Stomach (tissue), 19 donors: ENCODE measurements at places on chromosomes 2 and 18. TPM values are rescaled to one million over a fixed set of nuclear protein-coding genes. Genes with fewer than 3 reads are reported as not detected.

The ELOA2 gene
- total RNA-seq: not detected

GRCh38 chr2:23207871-23208270 is 177.1 kb upstream of the KLHL29 start:
- H3K27ac ChIP-seq: no peak overlapping the region
- DNase-seq: no peak
- peaks cover 17% of the 10 kb centered on the region for H3K4me1 ChIP-seq
- no peak overlapping the region for H3K4me3 ChIP-seq

The DBI gene
- 46.4 TPM for total RNA-seq

GRCh38 chr18:74531043-74531442 is 3.3 kb upstream of the CNDP1 start:
- H3K27me3 ChIP-seq: no peaks in the 10 kb centered on the region
- H3K4me1 ChIP-seq: peaks cover 10% of the 10 kb centered on the region
- H3K36me3 ChIP-seq: no peaks in the 10 kb centered on the region

DNA sequence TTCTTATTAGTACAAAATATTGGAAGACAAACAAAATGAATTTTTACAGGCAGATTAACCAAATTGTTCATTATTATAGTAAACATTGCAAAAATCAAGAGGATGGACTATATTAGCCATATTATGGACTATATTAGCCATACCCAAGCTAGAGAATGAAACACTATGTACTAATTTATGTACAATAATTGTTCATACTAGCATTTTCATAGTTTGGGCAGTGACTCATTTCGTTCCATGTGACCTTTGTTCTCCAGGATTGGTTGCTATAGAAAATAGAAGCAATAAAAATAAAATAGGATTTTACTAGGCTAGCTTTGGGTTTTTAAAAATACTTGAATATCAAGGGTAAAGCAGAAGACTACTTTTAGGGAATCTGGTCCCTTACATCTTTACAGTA is 176.8 kb downstream of the ZEB2 start:
- H3K36me3 ChIP-seq: no peaks in the 10 kb centered on the region
- no peaks in the 10 kb centered on the region for H3K27me3 ChIP-seq
- H3K27ac ChIP-seq: no peak overlapping the region
- no peaks in the 10 kb centered on the region for H3K4me1 ChIP-seq
- H3K4me3 ChIP-seq: no peak overlapping the region

GRCh38 chr2:80233333-80233732 is 71.2 kb downstream of the LRRTM1 start:
- no peaks in the 10 kb centered on the region for H3K36me3 ChIP-seq
- DNase-seq: no peak
- H3K27me3 ChIP-seq: no peaks in the 10 kb centered on the region
- H3K4me3 ChIP-seq: no peak overlapping the region
- H3K4me1 ChIP-seq: no peaks in the 10 kb centered on the region

- no peak for DNase-seq
- no peaks in the 10 kb centered on the region for H3K36me3 ChIP-seq
- H3K4me1 ChIP-seq: no peaks in the 10 kb centered on the region
- H3K27ac ChIP-seq: no peak overlapping the region
Measured at GRCh38 chr2:141079231-141079630, 1051.6 kb downstream of the LRP1B start.

- no peaks in the 10 kb centered on the region for H3K27me3 ChIP-seq
- no peaks in the 10 kb centered on the region for H3K4me1 ChIP-seq
- DNase-seq: peak; percentile 49
- no peak overlapping the region for H3K4me3 ChIP-seq
Measured at GRCh38 chr2:172639823-172640222, 83.9 kb downstream of the PDK1 start.

DNA sequence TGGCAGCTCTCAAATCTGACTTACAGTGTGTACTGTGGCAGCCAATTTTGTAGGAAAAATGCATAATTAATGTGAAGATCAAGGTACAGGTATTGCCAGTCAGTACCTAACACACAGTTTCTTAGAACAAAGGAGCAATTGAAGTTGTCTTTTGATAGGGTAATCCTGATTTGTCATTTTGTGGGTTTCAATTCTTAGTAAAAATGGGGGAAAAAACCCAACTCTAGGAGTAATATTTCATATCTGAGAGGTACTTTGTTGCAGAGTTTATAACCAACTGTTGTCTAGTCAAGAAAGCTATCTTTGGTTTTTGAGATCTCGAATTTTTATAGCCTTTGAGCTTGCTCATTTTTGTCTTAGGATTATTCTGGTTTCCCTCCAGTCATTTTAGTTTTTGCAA is 16.1 kb downstream of the SPATS2L start:
- H3K4me3 ChIP-seq: no peak overlapping the region
- H3K27ac ChIP-seq: no peak overlapping the region
- no peaks in the 10 kb centered on the region for H3K27me3 ChIP-seq
- H3K4me1 ChIP-seq: no peaks in the 10 kb centered on the region

- no peak overlapping the region for H3K4me3 ChIP-seq
- H3K27me3 ChIP-seq: no peaks in the 10 kb centered on the region
- H3K27ac ChIP-seq: no peak overlapping the region
- no peaks in the 10 kb centered on the region for H3K36me3 ChIP-seq
- no peaks in the 10 kb centered on the region for H3K4me1 ChIP-seq
Measured at GRCh38 chr2:178273787-178274360, 79.6 kb downstream of the OSBPL6 start.

The DYTN gene
- not detected for total RNA-seq

The PDE1A gene
- 33.6 TPM for total RNA-seq

The SCN9A gene
- total RNA-seq: 1.8 TPM

The LIMS4 gene
- not detected for total RNA-seq

DNA sequence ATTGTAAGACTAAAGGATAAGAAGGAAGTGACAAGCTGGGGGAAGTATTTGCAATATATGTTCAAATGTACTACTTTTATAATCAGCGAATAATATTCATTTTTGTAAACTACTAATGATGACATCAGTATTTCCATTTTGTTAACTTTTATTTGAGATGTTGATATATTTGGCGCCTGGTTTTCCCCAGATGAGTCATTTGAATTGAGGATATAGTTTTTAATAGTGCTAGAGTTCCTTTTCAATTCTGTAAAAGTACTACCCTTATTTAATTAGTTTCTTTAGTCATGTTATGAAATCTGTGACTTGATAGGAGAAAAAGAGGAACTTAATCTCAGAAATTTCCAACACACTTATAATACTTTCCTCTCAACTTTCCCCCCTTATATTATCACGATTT is 495.3 kb downstream of the IRS1 start:
- no peaks in the 10 kb centered on the region for H3K27me3 ChIP-seq
- no peak for DNase-seq
- H3K36me3 ChIP-seq: no peaks in the 10 kb centered on the region
- peaks cover 4% of the 10 kb centered on the region for H3K4me1 ChIP-seq
- no peak overlapping the region for H3K4me3 ChIP-seq

DNA sequence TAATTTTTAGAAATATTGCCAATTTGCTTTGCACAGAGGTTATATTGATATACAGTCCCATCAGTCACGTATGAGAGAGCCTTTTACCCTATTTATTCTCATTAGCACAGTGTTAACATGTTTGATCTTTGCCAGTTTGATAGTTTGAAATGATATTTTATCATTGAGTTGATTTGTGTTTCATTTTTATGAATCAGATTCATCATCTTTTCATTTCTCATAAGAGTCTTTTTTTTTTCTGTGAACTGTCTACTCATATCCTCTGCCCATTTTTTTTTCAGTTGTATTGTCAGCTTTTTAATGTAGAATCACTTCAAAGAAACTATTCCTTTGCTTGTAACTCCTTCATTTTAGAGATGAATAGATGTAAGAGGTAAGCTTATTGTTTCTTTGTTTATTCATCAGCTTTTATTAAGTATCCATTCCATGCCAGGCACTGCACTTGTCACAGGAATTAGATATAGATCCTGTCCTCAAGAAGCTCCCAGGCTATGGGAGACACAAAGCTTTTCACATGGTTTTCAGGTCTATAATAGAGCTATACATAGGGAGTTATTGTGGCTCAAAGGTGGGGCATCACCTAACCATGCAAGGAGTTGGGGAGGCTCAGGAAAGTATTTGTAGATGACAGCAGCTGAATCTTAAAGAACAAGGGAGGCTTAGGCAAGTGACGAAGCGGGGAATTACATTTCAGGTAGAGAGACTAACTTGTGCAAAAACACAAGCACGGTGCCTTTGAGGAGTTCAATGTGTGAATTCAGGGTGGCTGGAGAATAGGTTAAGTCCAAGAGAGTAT is 42.1 kb downstream of the CD28 start:
- no peak overlapping the region for H3K27ac ChIP-seq
- no peaks in the 10 kb centered on the region for H3K27me3 ChIP-seq
- no peak for DNase-seq
- no peaks in the 10 kb centered on the region for H3K36me3 ChIP-seq

GRCh38 chr2:174878537-174879147 is 114.4 kb upstream of the CHRNA1 start:
- no peak overlapping the region for H3K27ac ChIP-seq
- no peaks in the 10 kb centered on the region for H3K27me3 ChIP-seq
- H3K4me3 ChIP-seq: peak overlapping the region; percentile 13
- no peaks in the 10 kb centered on the region for H3K36me3 ChIP-seq
- no peaks in the 10 kb centered on the region for H3K4me1 ChIP-seq
- peak; percentile 53 for DNase-seq

DNA sequence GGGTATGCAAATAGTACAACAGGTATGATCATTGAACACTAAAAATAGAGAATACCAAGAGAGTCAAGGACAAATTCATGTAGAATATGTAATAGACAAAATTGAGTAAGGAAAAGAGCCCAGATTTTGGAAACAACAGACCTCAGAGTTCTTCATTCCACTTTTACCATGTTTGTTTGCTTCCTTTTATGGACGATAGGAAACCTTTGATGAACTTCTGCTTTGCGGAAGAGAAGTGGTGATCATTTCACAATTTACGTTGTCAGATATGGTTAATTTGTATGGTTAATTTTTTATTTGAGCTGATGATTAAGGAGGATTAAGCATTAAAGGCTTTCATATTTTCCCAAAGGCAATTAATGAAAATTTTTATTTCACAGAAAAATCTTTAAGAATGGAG is 16.3 kb downstream of the MARCHF7 start:
- H3K36me3 ChIP-seq: peaks cover 52% of the 10 kb centered on the region
- no peak overlapping the region for H3K4me3 ChIP-seq
- H3K4me1 ChIP-seq: peaks cover 37% of the 10 kb centered on the region
- DNase-seq: no peak

DNA sequence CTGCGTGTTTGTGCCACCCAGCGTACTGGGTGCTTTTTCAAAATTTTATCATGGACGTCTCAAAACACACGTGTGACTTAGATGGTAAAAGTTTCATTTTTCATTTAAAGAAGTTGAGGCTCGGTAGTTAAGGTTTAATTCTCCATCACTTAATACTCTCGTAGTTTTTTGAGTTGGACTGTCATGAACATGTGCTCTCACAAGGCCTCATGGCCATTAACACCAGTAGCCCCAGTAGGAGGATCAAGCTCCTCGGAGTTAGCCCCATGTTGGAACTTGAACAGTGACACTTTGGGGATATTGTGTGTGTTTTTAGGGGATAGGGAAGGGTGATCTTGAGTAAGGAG is 15.3 kb downstream of the NMUR1 start:
- H3K4me3 ChIP-seq: peak overlapping the region; percentile 61
- DNase-seq: no peak
- H3K4me1 ChIP-seq: peaks cover 5% of the 10 kb centered on the region
- H3K36me3 ChIP-seq: no peaks in the 10 kb centered on the region
- no peaks in the 10 kb centered on the region for H3K27me3 ChIP-seq

- no peaks in the 10 kb centered on the region for H3K27me3 ChIP-seq
- no peak overlapping the region for H3K27ac ChIP-seq
- H3K36me3 ChIP-seq: peaks cover 18% of the 10 kb centered on the region
- no peak overlapping the region for H3K4me3 ChIP-seq
Measured at GRCh38 chr2:230330725-230331124, 3.7 kb downstream of the SP140L start.

GRCh38 chr2:36123995-36124394 is 231.6 kb upstream of the CRIM1 start:
- H3K27ac ChIP-seq: no peak overlapping the region
- H3K4me3 ChIP-seq: no peak overlapping the region
- H3K27me3 ChIP-seq: no peaks in the 10 kb centered on the region
- no peaks in the 10 kb centered on the region for H3K36me3 ChIP-seq

- no peak overlapping the region for H3K27ac ChIP-seq
- no peak overlapping the region for H3K4me3 ChIP-seq
- H3K36me3 ChIP-seq: no peaks in the 10 kb centered on the region
- no peak for DNase-seq
- H3K27me3 ChIP-seq: no peaks in the 10 kb centered on the region
Measured at GRCh38 chr2:134391751-134392160, 137.9 kb downstream of the MGAT5 start.

GRCh38 chr2:2828774-2829368 is 497.8 kb upstream of the MYT1L start:
- no peak overlapping the region for H3K27ac ChIP-seq
- no peak overlapping the region for H3K4me3 ChIP-seq
- no peaks in the 10 kb centered on the region for H3K36me3 ChIP-seq
- H3K27me3 ChIP-seq: peaks cover 4% of the 10 kb centered on the region

DNA sequence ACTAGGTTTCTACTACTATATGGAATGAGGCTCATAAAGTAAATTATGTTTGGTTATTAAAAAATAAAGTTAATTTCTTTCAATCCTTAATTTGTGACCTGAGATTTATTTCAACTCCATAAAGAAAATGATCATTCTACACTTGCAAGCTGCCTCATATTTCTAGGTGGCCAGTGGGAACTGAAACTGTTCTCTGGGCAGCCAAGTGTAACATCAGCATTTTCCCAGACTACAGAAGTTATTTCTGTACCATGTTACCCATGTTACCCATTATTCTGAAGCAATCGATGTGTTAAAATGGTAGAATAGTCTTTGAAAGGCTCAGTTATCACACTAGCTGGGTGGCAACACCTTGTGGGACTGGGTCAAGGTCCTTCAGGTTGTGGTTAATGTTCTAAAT is 139.3 kb upstream of the FBXO11 start:
- H3K4me1 ChIP-seq: no peaks in the 10 kb centered on the region
- H3K4me3 ChIP-seq: no peak overlapping the region
- H3K27me3 ChIP-seq: no peaks in the 10 kb centered on the region
- DNase-seq: no peak

GRCh38 chr2:12737738-12738485 is 21.2 kb downstream of the TRIB2 start:
- no peaks in the 10 kb centered on the region for H3K27me3 ChIP-seq
- H3K36me3 ChIP-seq: peaks cover 80% of the 10 kb centered on the region
- H3K27ac ChIP-seq: no peak overlapping the region
- H3K4me3 ChIP-seq: no peak overlapping the region
- no peak for DNase-seq
- peaks cover 59% of the 10 kb centered on the region for H3K4me1 ChIP-seq

- peak within 1 kb of the TSS; percentile 99 for H3K27ac ChIP-seq
- peaks cover 3% of the 10 kb centered on the region for H3K36me3 ChIP-seq
- H3K4me1 ChIP-seq: peaks cover 50% of the 10 kb centered on the region
- H3K27me3 ChIP-seq: no peaks in the 10 kb centered on the region
Measured at GRCh38 chr2:201116115-201116958, at the start of gene CFLAR. Gene CFLAR (plus strand): TSS chr2:201116164. CDS start chr2:201129866, 13,702 bp downstream.

DNA sequence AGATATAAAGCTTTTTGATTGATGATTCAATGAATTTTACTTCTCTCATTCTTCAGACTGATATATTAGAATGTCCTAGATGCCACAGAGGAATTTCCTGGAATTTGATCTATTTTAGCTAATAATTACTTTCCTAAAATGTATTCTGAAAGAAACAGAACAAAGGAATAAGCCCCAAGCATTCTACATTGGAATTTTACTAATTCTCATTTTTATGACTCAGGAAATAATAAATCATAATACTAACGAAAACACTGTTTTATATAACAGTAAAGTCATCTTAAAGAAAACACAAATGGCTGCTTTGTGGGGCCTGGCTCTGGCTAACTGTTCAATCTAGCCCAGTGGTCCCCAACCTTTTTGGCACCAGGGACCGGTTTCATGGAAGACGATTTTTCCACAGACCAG is 68.6 kb upstream of the LPIN2 start:
- DNase-seq: no peak
- no peak overlapping the region for H3K4me3 ChIP-seq
- H3K36me3 ChIP-seq: no peaks in the 10 kb centered on the region
- H3K27ac ChIP-seq: no peak overlapping the region

The COLEC12 gene
- total RNA-seq: 15.8 TPM
